DMS 273 treated with DMSO at 0.1 percent for 48 hours (cell line): ENCODE measurements at places on chromosomes 16 and 17.

DNA sequence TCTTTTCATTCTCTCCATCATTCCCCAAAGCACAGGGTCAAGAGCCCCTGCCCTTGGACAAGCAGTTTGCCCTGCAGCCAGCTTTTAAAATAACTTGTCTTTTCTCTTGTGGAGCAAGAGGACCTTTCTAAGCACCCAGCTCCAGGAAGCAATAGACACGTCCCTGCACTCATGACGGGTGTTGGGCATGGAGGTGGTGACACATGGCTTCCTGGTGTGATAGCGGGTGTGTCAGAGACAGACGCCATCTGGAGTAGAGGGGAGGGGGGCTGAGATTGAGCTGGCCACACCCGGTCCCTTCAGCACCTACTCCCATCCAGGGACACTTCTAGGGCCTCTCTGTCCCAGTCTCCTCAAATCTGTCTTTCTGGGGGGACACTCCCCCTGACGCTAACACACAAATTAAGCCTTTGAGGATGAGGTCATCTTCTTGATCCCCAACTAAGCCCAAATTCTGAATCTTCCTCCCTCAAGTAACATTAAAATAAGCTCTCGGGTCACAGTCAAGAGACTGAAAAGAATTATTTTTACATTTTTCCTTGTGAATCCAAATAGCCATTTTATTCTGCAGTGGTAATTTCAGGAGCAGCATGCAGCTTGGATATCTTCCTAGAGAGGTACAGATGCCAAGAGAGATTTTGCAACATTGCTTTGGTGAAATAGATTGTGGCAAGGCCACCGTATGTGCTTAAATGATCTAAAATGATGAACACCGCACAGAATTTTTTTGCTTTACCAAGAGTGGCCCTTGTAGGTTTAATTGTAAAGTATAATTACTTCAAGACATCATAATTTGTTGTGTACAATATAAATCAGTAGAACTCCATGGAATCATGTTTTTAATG, 216.6 kb upstream of the IRX3 start:
- peak; percentile 33 for DNase-seq

- DNase-seq: peak; percentile 77
Measured at GRCh38 chr17:57294629-57295501, 38.5 kb downstream of the MSI2 start.

- no peak for DNase-seq
Measured at GRCh38 chr17:37092071-37092470, 143.3 kb downstream of the AATF start.

- DNase-seq: no peak
Measured at GRCh38 chr17:66956941-66957340, 7.6 kb upstream of the CACNG4 start.

DNA sequence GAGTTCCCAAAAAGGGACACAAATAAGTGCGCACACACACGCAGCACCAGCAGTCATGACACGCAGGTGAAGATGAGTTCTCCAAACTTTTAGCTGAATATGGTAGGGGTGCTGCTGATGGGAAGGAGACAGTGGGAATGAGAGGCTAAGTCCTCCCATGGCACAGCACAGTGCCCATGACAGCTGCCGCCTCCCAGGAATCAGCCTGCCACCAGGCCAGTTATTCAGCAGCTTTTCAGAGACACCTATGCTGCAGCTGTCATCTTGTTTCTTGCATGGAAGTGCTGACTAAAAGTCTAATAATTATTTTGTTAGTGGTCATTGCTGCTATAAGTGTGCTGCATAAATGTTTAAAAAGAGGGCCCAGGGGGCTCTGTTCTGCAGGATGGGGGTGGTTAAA, 12.2 kb downstream of the WFIKKN2 start:
- DNase-seq: no peak

- DNase-seq: no peak
Measured at GRCh38 chr17:82180776-82181528, 31.7 kb downstream of the CCDC57 start.

- DNase-seq: no peak
Measured at GRCh38 chr17:73952082-73952479, 251.4 kb upstream of the RPL38 start.

DNA sequence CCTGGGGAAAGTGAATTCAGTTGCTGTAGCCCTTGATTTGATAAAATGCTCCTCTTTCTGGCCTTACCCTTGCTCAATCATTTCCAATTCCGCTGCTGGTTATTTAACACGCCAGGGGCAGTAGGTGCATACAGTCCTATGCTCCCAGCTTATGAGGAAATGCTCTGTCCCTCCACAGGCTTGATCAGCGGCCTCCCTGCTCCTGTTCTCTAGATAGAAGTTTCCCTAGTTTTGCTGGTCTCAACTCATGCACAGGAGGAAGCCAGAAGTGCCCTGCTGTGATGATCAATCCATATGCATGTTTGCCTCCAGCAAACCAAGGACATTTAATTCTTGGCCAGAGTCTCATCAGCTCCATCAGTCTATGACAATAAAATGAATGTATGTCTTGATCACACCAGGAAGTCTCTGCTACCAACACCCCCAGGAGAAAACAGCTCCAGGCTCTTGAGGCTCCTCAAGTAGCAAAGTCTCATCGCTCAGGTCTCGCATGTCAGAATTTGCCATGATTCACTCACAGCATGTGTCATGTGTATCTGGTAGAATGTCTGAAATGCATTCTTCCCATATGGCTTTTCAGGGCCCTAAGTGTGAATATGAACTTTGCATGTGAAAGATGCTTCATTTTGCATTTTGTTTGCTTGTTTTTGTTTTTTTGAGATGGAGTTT, 208.9 kb downstream of the CDH13 start:
- DNase-seq: no peak

- no peak for DNase-seq
Measured at GRCh38 chr16:4347010-4347409, 4.1 kb downstream of the PAM16 start.

DNA sequence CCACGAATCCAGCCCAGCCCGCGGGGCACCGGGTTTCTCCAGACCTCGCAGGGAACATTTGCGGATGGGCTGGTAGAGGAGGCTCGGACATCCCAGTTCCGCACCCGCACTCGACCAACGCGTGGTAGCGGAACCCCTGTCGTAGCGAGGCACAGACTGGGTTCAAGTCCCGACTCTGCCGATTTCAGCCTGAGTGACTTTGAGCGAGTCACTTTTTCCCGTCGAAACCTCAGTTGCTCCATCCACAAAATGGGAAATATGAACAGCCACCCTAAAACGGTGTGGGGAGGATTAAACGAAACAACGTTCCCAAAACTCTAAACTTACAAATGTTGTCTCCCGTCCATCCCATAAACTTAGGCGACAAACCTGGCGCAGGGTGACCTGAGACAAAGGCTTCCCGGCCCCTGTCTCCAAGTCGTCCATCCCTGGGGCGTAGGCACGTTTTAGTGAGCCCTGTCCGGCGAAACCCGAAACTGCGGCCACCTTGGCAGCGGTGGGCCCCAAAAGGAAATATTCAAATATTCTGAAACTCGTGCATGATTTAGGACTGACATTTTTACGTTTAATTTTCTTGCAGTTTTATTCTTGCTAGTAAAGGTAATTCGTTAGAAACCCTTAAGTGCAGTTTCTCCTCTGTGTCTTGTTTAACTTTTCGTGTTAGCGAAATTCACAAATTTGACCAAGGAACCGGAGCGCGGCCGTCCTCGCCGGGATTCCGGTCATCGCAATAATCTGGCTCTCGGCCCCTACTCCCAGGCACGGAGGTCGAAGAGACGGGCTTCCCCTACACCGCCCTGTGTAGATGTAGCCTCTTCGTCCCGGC, 1.9 kb upstream of the MLLT6 start:
- no peak for DNase-seq

DNA sequence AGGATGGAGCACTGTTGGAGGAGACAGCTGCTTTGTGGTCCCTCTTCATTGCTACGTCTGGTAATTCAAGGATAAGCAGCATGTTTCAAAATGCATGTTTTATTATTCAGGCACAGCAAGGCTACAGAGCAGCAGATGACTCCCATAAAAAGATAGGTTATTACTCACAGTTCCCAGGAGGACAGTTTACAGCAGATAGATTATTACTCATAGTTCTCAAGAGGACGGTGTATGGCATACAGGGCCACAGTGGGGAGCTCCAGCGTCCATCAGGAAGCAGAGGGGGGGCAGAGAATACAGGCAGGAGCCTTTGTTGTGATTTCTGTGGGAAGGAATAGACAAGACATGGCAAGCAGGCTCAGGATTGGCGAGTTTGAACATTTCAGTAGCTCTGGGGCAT, 72.9 kb downstream of the DNAH9 start:
- no peak for DNase-seq

- DNase-seq: no peak
Measured at GRCh38 chr16:24537474-24538337, 1.7 kb upstream of the RBBP6 start.

DNA sequence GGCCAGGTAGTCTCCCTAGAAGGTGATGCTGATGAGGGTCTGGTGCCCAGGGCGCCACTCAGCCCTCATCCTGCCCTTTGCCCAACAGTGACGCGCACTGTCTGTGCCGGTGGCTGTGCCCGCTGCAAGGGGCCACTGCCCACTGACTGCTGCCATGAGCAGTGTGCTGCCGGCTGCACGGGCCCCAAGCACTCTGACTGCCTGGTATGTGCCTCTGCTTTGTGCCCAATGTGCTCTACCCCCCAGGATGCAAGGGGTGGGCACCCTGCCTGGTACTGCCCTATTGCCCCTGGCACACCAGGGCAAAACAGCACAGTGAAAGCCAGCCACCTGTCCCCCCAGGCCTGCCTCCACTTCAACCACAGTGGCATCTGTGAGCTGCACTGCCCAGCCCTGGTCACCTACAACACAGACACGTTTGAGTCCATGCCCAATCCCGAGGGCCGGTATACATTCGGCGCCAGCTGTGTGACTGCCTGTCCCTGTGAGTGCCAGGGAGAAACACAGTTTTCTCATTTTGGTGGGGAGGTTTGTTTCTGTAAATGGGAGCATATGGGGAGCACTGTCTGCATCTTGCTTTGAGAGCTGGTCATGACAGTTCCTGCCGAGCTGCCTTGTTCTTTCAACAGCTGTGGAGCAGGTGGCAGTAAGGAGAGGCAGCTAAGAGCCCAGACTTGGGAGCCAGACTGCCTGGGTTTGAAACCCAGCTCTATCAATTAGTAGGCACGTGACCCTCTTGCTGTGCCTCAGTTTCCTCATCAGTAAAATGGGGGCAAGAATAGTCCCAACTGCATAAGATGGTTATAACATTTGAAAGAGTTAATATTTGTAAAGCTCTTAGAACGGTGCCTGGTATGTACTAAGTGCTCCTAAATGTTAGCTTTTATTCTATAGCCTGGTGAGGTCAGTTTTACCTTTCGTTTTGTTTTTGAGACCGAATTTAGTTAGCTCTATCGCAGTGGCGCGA, 10.4 kb downstream of the ERBB2 start:
- no peak for DNase-seq

GRCh38 chr17:48632579-48633265, 6.6 kb upstream of the HOXB9 start:
- no peak for DNase-seq

- no peak for DNase-seq
Measured at GRCh38 chr16:84438971-84439696, 65.3 kb downstream of the MEAK7 start.

DNA sequence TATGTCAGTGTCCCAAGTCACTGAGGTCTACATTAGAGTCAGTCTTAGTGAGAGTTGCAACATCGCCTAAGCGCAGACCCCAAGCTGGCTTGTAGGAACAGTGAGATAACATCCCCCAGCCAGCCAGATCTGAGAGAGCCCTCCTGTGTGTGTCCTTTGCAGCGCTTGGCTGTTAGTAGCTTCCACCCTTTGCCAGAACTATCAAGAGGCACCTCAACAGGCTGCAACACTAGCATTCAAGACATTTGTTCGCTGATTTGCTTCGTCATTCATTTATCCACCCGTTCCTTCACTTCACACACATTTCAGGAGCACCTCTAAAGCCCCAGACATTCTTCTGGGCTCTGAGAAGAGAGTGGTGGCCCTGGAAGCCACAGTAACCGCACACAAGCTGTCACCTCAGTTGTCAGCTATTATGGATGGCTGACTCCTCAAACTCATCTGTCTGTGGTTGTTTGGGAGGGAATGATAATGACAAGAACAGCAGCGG, 289.6 kb downstream of the WWOX start:
- DNase-seq: no peak

DNA sequence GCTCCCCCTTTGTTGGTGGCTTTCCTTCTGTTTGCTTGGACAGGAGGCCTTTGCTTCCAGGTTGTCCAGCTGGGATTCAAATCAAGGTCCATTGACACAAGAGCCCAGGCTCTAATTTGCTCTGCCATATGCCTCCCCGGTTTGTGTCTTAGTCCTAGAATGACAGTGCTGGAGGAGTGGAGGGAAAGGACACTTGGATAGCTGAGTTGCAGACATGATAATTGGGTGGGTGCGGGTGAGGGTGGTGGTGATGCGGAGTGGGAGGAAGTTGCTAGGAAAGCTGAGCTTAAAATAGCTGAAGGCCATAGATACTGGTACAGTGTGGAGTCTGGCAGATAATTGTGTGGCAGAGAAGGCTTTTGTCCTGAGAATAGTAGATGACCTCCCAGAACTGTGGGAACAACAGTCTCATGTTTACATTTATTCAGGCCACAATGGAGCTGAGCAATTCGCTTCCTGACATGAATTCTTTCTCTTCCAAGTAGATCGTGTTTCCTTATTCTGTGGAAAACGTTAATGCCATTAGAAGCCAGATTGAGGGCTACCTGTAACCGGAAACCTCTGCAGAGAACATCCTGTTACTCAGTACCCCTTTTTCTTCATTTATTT, 23.8 kb downstream of the SEC14L1 start:
- no peak for DNase-seq

DNA sequence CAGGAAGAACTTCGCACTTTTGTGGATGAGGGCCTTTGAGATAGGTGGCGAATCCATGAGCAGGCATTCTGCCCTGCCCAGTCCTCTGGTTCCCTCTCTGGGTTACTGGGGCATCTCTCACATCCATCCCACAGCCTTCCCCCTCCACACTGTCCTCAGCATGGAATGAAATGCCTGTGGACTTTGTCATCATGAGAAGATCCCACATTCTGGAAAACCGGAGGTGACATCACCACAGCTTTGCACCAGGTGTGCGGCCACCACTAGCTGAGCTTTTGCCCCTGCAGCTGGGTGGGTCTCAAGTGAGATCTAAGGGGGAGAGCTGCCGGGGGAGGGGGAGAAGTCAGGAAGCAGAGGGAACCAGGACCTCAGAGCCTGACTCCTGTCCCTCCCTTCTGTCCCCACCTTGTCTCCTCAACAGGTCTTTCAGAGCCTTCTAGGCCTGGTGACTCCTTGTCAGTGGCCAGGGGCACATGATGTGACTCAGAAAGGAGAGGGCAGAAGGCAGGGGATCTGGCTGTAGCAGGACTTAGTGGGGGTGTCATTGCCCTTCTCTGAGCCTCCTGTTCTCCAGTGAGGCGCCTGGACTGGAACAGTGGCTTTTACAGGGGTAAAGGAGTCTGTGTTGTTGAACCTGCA, 40.0 kb upstream of the DLX4 start:
- DNase-seq: no peak

- DNase-seq: peak; percentile 3
Measured at GRCh38 chr16:74726716-74727115, 26.1 kb upstream of the MLKL start.

GRCh38 chr16:49345829-49346228, 27.8 kb upstream of the C16orf78 start:
- DNase-seq: no peak

- DNase-seq: no peak
Measured at GRCh38 chr17:80455336-80455710, 21.1 kb downstream of the NPTX1 start.
